ENCODE measurements at places on chromosomes 2 and 18.

- DNase-seq = no peak
These were observed 14.8 kb downstream of the SLC16A14 start for GRCh38 chr2:230053753-230054478.

DNA sequence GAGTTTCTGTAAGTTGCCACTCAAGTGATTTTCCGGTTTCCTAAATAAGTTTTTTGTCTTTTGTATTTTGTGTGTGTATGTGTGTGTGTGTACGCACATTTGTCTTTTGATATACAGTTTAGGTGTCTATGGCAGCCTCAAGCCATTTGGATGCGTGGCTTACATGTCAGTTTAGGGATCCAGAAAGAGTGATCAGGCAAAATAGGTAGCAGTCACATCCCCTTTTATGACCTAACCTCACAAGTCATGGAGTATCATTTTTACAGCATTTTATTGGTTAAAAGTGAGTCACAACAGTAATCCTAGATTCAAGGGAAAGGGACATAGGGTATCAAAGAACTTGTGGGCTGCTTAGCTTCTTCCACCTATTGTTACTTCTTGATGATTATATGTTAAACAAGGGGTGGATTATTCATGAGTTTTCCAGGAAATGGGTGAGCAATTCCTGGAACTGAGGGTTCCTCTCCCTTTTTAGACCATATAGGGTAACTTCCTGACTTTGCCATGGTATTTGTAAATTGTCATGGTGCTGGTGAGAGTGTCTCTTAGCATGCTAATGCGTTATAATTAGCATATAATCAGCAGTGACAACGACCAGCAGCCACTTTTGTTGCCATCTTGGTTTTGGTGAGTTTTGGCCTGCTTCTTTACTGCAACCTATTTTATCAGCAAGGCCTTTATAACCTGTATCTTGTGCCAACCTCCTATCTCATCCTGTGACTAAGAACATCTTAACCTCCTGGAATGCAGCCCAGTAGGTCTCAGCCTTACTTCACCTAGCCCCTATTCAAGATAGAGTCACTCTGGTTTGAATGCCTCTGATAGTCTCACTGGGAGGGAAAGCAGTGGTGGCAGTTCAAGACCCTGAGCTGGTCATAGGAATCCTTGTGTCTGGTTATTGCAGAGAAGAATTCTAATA, 8.6 kb upstream of the SOCS6 start:
- peak; percentile 62 for DNase-seq

DNA sequence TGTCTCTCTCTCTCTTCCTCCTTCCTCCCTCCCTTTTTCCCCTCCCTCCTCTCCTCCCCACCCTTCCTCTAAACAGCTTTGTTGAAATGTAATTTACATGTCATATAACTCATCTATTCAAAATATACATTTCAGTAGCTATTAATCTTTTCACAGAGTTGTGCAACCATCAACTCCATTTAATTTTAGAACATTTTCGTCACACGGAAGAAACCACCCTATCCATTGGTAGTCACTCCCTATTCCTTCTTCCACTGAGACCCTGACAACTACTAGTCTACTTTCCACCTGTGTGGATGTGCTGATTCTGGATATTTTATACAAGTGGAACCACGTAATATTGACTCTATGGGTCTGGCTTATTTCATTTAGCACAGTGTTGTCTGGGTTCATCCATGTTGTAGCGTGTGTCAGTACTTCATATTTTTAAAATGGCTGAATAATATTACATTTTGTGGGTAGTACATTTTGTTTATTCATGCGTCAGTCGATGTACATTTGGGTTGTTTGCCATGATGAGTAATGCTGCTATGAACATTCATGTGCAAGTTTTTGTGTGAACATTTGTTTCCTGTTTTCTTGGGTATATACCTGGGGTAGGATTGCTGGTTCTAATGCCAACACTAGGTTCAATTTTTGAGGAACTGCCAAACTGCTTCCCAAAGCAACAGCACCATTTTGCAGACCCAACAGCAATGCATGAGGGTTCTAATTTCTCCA, 100.1 kb upstream of the GCFC2 start:
- no peak for DNase-seq

DNA sequence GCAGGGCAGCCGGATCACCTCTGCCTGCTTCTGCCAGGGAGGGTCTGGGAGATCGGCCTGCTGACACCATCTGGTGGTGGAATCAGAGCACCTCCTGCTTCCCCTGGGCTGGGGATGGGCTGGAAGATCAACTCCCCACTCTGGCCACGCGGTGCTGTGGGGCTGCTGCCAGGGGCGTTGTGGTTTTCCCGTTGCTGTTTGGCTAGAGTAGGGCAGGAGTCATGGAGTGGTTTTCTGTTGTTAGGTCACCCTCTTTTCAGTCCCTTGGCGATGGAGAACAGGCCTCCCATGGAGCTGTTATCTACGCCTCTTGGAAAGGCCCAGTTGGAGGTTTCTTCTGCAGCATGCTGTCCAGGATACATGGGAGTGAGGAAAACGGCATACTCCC, 15.2 kb downstream of the BCL2L11 start:
- no peak for DNase-seq

DNA sequence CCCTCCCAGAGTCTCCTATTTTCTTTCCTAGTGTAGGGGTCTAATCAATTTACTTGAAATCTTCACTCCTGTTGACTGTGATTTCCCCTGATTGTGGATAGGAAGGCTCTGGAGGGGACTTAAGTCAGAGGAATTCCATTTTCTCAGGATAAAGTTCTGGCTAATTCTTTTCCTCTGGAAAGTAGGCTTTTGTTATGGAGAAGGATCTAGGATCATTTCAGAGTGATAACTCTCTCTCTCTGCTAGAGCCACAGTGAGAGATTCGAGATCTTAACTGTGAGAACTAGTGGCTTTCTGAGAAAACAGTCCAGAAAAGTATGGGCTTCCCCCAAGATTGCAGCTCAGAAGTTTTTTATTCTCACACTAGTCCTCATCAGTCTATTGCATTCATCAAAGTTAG, 163.9 kb upstream of the TFPI start:
- DNase-seq = no peak

Measured in kidney capillary endothelial cell (primary cell).